ENCODE measurements at places on chromosomes 2 and 18.

DNA sequence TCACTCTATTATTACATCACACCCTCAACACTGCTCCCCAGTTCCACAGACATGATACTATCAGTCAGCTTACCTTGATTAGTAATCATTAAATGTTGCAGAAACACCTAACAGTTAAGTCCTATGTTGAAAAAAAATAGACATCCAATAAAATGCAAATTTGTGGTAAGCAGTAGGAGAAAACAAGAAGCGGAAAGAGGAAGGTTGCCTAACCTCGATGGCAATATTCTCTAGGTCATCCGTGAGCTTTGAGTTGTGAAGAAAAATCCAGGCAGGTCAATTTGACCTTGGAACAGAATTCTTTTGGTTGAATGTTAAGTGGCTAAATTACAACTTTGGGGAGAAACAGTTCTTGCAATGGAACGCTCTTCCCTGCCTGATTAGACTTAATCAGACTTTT is 264.4 kb downstream of the AFF3 start:
- DNase-seq, result no peak

- no peak for DNase-seq
Observed at GRCh38 chr2:136205615-136206014, 87.7 kb upstream of the CXCR4 start.

- DNase-seq, result no peak
Observed at GRCh38 chr18:46141199-46141598, 37.0 kb downstream of the HAUS1 start.

DNA sequence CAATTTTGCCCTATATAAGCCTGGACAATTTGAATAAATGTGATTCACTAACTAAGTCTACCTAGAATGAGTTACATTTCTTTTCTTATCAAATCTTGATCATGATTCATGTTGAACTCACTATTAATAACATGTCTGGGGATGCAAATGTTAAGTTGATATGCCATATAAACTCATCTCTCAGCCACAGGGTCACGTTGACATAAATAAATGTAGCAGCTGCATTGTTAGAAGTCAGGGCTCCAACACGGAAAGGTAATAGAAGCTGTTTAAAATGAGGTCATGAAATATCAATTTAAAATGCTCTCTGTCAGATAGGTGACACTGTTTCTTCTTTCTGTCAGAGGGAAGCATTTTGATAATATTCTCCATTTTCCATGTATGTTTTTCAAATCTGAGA is 521.9 kb downstream of the CCDC85A start:
- no peak for DNase-seq

DNA sequence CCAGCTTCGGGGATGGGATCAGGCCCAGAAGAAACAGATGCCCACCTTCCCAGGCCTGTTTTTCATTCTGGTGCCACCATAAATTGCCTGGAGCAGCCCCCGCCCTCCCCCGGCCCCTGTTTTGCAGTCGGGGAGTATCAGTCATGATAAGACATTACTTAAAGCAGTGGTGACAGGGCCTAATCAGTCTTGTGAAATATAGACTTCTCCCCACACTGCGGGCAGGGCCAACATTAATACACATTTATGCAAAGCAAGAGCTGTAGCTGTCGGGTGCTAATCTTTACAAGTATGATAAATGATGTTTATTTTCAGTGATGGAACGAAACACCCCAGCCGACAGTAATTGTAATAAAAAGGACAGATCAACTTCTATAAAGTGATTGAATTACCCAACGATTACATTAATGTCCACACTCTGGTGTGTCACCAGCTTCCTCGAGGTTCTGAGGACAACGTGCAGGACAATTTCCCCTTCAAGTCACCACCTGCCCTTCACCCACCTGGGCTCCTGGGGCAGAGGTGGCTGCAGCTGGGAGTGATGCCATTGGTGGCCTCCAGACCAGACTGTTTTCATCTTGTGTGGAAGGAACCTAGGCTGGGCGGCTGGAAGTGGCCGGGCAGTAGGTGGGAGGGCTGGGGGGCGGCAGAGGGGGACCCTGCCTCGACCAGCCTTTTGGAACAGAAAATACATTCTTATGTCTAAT is 226.0 kb downstream of the TFCP2L1 start:
- no peak for DNase-seq

- no peak for DNase-seq
Observed at GRCh38 chr2:15835991-15836688, 104.2 kb upstream of the MYCN start.

DNA sequence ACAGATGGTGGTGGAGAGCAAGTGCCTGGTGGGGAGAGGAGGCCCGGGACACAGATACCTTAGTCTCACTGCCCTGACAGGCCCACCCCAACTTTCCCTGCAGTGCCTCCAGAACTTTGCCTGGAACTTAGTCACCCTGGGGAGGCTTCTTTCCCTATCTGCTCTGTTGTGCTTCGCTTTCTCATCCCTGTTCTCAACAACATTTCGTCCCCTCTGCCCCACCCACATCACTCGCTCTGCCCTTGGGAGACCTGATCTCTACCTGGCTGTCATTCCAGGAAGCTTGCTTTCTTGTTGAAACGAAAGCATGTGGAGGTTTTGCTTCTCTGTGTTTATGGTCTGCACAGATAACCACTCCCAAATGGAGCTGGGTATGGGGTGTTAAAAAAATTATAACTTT is 93.8 kb downstream of the PRKCE start:
- no peak for DNase-seq

DNA sequence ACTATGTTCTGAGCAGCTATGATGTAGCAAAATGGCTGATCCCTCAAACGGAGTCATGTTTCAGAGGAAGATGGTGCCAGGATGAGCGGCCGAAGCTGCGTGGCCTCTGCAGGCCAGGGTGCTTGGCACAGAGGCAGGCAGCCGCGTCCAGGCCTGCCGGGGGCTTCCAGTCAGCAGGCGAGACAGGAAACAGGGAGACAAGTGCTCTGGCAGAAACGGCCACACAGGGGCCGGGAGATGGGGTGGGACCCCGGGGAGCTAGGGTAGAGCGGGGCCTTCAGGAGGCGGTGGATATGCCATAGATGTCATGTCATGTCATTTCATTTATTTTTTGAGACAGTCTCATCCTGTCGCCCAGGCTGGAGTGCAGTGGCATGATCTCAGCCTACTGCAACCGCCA is 50.7 kb downstream of the EIPR1 start:
- DNase-seq, result no peak

GRCh38 chr2:26355038-26355995 is 8.7 kb upstream of the ADGRF3 start:
- no peak for DNase-seq

DNA sequence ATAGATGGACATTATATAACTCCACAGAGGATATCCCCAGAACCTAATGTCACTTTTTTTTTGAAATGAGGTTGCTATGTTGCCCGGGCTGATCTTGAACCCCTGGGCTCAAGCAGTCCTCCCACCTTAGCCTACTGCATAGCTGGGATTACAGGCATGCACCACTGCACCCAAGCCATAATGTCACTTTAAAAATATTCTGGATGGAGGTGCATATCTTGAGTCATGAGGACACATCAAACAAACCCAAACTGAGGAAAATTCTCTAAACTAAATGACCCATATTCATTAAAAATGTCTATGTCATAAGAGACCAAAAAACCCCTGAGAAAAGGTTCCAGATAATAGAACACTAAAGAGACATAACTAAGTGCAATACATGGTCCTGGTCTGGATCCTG is 36.3 kb downstream of the OSGEPL1 start:
- DNase-seq, result no peak

DNA sequence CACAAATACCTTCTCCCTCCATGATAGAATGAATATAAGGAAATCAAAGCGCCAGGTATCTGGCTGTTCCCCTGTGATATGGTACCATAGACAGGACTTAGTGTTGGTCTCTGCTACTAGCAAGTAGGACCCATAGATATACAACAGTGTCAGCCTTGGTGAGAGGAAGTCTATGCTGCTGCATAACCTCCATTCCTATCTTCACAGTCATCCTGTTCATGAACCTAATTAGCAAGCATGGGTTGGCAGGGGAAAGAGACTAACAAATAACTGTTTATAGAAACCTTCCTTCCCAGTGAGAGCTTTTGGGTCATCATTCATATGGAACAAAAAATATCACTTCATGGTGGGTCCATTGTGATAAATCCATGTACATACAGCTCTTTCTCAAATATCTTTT is 188.9 kb upstream of the FAM98A start:
- DNase-seq, result no peak

All from stimulated activated CD8-positive, alpha-beta memory T cell treated with anti-CD3 and anti-CD28 coated beads, Interleukin-7, amount 100 ng/mL, for 1 hour (primary cell).